GM04504 (cell line): ENCODE measurements at places on chromosomes 6 and 20.

DNA sequence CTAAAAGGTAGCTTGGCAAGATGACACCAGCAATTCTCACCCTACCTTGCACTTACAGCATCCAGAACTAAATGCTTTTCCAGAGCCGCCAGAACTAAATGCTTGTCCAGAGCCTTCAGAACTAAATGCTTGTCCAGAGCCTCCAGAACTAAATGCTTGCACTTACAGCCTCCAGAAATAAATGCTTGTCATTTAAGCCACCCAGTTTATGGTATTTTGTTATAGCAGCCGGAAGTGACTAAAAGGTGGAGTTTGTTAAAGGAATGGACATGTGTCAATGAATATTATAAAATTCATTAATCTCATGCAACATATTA, 133.5 kb downstream of the GPX5 start:
- DNase-seq, result no peak

- DNase-seq, result no peak
Measured at GRCh38 chr6:110741517-110741916, 73.8 kb downstream of the CDK19 start.

- no peak for DNase-seq
Measured at GRCh38 chr6:104958178-104959025, 1.5 kb downstream of the LIN28B start.

GRCh38 chr20:33399924-33400323, 1.4 kb downstream of the CDK5RAP1 start:
- no peak for DNase-seq

- DNase-seq, result no peak
Measured at GRCh38 chr6:81511423-81511822, 241.1 kb downstream of the TENT5A start.

GRCh38 chr20:63804308-63804636, 26.8 kb downstream of the ZBTB46 start:
- no peak for DNase-seq

GRCh38 chr20:19949195-19949867, 67.8 kb upstream of the NAA20 start:
- no peak for DNase-seq

GRCh38 chr6:55388211-55388610, 60.9 kb downstream of the GFRAL start:
- no peak for DNase-seq

DNA sequence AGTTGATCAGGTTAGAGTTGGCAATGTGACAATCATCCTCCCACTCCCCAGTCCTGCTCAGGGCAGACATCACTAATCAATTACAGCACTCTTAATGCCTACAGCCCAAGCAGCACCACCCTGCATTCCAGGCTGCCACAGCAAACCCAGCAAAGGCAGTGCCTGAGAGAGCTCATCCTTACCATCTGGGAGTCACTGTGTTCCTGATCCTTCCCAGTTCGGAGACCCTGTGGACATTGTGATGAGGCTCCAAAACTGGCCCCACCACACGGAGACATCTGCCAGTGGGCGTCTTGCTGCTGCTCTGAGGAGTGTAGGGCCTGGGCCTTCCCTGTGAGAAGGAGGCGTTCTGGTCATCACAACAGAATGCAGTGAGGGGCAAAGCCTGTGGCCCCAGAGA, 216.5 kb upstream of the CST7 start:
- DNase-seq, result no peak

- DNase-seq, result no peak
Measured at GRCh38 chr6:84066536-84066935, 33.0 kb downstream of the MRAP2 start.

DNA sequence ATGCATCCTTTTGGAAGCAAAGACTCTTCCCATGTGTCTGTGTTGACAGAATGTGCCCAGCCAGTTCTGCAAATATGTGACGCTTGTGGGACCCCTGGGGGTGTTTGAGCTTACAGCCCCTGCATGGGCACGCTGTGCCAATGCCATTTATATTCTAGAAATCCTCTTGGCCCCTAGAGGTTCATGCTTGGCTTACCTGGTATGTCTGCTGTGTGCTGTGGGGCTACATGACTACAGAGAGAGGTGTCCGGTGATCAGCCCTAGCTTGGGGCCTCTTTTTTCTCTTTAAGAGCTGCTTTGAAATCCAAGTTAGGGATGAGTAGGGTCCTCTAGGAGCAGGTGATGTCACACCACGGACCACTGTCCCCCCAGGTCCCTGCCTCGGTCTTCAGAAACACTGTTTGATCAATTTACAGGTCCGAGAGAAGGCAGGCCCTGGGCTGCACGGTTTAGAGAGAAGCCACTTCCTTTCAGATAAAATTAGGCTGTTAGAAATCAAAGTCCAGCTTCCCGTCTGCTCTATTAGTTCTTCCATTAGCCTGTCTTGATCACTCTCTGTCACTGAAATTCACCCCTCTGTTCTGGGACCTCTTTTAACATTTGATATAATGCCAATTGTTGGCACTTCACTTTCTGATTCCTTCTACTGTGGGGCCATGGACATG, 26.5 kb downstream of the BCAS4 start:
- no peak for DNase-seq

GRCh38 chr6:127843582-127843981, 57.3 kb downstream of the THEMIS start:
- DNase-seq, result no peak

DNA sequence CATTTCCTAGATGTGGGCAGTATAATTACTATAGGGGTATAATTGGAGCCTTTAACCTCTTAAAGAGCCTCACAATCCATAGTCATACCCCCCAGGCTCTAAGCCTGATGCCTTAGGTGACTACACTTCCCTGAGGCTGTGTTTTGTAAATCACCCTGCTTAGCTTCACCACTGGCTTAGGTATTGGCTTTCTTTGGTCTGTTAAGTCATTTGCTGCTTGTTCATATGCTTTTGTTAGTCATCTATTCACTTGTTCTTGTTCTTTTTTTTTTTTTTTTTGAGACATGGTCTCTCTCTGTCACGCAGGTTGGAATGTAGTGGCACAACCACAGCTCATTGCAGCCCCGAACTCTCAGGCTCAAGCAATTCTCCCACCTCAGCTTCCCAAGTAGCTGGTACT, 26.7 kb downstream of the KAT14 start:
- DNase-seq, result no peak

GRCh38 chr6:41901882-41902519, 6.8 kb upstream of the USP49 start:
- no peak for DNase-seq

DNA sequence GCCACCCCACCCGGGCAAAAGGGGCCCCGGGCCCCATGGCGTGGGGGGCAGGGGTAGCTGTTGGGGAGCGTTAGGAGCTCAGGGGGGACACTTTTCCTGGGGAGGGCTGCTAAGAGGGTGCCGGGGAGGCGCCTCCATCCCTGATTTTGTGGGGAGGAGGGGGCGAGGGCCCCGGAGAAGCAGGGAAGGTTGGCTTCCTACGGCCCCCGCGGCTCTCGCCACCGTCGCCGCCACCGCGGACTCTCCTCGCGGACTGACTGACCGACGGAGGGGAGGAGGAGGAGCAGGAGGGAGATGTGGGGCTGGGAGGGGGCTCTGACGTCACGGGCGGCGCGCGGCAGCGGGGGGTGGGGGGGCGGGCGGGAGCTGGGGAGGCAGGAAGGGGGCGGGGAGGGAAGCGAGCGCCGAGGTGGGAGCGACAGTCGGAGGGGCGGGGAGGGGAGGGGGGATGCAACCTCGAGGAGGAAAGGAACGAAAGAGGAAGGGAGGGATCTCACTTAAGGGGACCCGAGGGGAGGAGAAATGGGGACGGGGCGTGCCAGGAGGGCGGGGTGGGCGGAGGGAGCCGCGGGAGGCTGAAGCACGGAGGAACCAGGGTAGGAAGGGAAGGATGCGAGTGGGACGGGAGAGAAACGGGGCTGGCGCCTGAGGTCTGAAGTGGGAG, 5.1 kb downstream of the GABBR1 start:
- peak; percentile 49 for DNase-seq

DNA sequence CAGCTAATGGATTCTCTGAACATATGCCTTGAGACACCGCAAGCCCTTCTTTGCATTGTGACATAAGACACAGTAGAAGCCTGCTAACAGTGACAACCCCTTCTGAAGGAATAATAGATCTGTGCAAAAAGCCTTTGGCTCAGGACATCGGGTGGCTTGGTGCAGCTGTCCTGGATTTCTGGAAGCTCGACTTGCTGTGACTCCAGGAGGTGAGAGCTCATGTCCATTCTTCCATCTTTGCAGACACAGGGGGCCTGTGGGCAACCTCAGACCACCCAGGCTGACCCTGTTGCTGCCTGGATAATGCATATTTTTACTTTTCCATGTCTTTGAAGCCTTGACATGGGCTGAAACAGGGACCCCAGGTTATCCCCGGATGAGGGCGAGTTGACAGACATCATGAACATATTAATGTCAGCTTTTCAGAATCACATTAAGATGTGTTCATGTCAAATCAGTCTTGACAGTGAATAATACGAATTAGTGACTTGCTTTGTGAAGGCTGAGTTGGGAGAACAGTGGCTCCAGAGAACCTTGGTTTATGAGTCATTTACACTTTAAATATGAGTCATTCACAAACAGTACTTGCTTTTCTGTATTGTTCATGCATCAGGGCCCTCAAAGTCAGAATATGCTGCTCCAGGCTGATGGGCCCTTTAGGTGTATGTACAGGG, 66.8 kb upstream of the IYD start:
- DNase-seq, result no peak

DNA sequence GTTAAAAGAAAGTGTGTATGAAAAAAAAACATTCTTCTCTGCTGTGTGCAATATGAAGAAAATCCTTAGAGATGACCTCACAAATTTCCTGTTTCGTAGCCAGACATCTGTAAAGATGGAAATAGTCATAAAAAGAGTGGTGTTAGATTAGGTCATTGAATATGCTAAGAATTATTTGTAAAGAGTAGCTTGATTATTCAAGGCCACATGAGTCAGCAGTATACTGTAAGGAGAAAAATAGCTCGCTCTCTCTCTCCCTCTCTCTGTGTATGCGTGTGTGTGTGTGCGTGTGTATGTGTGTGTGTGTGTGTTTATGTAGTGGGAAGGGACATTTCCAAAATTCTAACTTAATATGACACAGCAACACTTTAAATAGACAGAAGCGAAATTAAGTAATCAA, 78.8 kb downstream of the PTCHD4 start:
- DNase-seq, result peak; percentile 68

DNA sequence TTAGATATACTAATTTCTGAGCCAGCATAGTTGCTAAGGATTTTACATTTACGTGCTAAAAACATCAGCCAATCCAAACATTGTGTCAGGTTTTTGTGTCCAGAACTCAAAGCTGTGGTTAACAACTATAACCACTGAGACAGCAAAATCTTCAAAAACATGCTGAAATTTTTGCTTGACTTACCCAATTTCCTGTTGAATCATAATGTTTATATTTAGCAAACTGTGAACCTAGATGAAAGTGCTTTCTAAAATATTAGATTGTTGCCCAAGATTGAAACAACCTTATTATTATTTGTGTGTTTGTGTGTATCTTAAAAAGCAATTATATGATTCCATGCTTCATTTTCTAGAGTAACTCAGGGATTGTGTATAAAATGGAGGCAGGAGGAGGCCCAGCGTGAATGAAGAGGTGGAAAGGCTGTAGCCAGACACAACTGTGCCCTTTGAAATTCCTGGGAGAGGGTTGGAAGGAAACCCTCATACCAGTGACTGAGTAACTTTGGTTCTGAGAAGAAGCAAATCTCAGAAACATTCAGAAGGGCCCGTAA, 48.0 kb downstream of the ARMC2 start:
- DNase-seq, result peak; percentile 77

DNA sequence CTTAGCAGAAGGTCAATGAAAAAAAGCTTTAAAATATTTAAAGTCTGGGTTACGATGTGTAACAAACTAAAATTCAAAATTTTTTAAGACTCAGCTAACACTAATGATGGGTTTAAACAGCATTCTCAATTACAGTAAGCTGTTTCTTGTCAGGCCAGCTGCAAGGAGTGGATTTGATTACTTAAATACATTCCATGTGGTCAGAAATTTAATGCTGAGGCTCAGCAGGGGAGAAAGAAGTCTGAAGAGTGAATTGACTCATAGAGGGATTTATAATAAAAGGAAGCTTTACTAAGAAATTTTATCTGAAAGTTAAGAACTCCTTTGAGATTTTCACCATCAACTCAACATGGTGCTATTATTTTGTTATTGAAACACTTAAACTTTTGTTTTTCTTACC, 398.6 kb downstream of the KHDRBS2 start:
- DNase-seq, result no peak

DNA sequence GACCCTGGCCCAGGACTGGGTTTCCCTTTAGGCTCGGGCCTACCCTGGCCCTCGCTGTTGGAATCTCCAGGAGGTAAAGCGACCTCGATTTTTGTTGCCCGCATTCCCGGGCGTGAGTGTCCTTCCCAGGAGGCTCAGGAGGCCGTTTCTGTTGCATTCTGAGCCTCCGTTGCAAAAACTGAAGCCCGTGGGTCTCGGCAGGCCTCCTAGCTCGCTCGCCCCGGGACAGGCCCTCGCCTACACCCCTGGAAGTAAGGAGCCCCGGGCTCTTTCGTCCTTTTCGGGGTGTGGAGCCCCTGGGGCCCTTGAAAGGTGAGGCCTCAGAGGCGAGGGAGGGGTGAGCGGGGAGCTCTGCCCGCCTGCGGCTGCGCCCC, 2.3 kb downstream of the NR2E1 start:
- no peak for DNase-seq

DNA sequence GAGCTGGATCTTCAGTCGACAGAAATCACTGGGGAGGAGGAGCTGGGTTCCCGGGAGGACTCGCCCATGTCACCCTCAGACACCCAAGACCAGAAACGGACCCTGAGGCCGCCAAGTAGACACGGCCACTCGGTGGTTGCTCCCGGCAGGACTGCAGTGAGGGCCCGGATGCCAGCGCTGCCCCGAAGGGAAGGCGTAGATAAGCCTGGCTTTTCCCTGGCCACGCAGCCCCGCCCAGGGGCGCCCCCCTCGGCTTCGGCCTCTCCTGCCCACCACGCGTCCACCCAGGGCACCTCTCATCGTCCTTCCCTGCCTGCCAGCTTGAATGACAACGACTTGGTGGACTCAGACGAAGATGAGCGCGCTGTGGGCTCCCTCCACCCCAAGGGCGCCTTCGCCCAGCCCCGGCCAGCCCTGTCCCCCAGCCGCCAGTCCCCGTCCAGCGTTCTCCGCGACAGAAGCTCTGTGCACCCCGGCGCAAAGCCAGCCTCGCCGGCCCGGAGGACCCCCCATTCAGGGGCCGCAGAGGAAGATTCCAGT, 63.0 kb downstream of the FNDC1 start:
- no peak for DNase-seq

DNA sequence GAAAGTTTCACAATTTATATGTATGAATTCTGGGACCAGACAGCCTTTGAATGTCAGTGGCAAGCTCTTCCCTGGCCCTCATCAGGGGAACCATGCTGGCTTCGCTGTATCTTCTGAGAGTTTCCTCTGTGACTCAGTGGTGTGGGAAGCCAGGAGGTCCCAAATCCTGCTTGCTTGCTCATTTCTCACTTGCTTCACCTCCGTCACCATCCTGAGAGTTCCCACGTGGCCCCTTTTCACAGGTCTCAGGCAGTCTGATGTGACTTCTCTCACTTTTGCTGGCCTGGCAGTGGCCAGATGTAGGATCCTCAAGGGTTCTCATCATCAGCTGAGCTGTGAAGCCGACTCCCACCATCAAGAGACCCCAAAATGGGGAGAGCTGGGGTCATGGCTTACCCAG, 28.4 kb upstream of the RIN2 start:
- no peak for DNase-seq
